ENCODE measurements at places on chromosomes 16 and 17.

DNA sequence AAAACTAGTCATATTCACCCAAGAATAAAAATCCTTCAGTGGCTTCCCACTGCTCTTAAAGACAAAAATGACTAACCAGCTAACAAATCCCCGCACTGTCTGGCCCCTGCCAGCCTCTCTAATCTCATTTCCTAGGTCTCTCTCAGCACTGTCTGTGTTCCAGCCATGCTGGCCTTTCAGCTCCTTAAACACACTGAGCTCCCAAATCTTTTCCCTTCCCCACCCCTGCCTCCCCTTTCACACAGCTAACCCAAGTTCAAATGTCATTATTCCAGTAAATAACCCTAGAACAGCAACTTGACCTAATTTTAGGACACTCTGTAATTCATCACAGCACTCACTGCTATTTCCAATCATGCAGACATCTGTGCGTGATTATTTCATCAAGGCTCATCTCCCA lies 7.8 kb downstream of the SHCBP1 start:
- no peak for DNase-seq

- DNase-seq: no peak
Observed at GRCh38 chr17:56810343-56810742, 23.4 kb downstream of the C17orf67 start.

DNA sequence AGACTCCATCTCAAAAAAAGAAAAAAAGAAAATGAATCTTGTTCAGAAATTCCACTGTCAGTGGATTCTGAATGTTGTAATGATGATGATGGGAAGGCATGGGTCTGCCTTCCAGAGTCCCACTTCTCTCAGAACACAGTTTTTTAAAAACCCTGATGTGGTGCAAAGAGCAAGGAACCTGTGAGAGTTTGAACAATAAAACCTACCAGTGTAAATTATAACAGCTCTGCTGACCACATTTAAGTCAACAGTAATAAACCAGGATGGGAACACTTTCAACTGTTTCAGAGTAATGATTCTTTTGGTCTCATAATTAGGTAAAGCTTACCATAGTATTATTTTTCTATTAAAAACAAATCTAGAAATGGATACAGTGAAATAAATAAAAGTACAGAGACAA lies 99.0 kb downstream of the MYO1D start:
- no peak for DNase-seq

- DNase-seq: no peak
Observed at GRCh38 chr16:85981826-85982562, 83.0 kb downstream of the IRF8 start.

DNA sequence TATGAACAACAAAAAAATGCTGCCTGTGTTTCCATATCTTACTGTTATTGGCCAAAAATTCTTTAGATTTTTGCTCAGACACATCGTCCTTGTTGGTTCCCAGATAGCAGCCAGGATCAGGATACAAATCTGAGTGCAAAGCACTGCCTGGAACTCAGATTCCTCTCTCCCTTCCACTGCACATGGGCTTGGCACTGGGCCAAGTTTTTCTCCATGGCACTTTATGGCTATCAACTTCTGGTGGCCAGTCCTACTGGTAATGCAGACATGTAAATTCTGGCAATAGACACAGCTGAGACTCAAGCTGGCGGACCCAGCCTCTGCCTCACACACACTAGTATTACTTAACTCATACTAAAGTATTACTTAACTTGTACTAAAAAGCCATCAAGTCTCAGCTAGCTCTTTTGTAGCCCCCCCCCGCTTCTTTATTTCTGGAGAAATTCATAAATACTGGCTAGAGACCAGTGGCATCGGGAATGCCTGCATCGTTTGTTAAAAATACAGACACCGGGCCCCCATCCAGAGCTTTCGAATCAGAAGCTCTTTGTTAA lies 181.2 kb upstream of the COX10 start:
- no peak for DNase-seq
